Activated gamma-delta T cell (primary cell): ENCODE measurements at places on chromosomes 13 and 19.

DNA sequence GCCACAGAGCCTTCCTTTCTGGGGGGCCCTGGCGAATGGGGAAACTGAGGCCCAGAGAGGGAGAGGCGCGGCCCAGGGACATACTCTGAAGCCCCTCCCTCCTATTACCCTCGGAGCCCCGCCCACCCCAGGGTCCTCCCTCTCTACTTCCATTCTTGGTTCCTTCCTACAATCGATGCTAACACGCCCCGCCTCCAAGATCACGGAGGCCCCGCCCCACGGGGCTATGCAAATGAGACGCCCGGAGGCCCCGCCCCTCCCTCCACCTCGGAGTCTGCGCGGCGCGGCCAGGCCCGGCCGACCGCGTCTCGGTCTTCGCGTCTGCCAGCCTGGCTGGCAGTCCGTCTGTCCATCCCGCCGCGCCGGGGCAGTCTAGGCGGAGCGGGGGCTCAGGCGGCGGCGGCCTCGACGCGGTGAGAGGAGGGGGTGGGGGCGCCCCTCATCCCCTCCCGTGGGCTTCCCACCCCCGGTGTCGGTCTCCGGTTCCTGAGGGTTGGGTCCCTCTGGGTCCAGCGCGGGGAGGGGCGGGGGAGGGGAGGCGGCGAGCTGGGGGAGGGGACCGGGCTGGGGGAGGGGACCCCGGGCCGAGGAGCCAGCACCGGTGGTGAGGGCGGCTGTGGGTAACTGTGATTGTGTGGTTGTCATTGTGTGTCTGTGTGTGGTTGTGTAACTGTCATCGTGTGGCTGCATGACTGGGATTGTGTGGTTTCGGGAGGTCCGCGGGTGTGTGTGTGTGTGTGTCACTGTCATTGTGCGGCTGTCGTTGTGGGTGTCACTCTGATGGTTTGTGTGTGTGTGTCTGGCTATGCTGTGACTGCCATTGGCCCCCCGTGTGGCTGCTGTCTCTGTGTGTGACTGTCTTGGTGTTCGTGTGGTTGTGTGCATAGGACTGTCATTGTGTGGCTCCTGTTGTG lies at the start of gene PLPPR2:
Gene PLPPR2, plus strand, starts transcription at position 273 of the 914 bp plus-strand sequence. CDS start 2,242 bp downstream, outside the sequence.
- peak; percentile 70 for DNase-seq

- DNase-seq, result no peak
Observed at GRCh38 chr13:67095621-67096020, 134.5 kb downstream of the PCDH9 start.

- DNase-seq, result no peak
Observed at GRCh38 chr13:48769107-48769704, 115.5 kb downstream of the CYSLTR2 start.

DNA sequence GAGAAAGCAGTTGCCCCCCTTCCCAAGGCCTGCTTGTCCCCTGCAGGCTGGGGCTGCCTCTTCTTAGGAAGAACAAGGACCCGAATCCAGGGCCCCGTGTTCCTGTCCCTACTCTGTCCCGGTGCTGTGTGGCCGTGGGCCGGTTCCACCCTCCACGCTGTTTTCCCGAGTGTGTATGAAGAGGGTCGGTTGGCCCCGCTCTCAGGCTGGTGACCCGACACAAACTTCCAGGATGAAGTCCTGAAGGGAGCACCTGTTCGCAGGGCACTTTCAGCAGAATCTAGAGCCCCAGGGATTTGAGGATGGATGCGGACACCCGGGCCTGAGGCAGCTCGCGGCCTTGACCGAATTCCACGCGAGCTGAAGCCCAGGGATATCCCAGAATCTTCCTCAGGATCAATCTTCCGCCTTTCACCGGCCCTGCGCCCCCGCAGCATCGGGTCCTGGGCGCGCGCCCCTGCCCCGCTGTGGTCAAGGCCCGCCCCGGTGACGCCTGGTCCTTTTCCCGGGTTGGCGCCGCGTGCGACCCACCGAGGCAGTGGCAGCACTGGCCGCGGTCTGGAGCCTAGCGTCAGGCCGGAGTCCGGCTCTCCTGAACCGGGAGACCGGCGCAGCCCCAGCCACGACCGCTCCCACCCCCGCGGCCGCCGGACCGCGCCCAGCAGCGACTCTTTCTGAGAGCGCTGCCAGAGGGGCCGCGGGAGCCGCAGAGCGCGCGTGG lies 528 bp upstream of the CHST8 start:
- DNase-seq, result no peak

- DNase-seq, result no peak
Observed at GRCh38 chr13:23319883-23320224, 113.6 kb downstream of the SACS start.
